ENCODE measurements at places on chromosomes 16 and 17.

DNA sequence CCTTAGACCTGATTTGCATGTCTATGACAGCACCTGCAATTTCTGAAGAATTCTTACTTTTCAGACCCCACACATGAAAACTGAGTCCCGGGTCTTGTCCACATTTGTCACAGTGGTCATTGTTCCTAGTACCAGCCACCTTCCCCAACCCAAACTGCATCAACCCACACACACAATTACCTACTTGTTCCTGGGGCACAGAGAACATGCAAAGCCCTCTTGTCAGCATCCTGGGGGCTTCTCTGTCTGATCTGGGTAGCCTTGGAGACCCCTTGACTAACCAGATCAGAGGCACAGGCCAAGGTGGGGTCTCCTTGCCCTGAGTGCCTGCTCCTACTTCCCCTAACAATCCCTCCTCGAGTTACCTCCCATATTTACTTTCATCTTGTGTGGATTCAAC is 36.7 kb upstream of the PIK3R6 start:
- DNase-seq, result no peak

GRCh38 chr17:59296190-59296589 is 35.3 kb upstream of the YPEL2 start:
- DNase-seq, result no peak

- DNase-seq, result no peak
These were observed 544 bp downstream of the CCP110 start for GRCh38 chr16:19524356-19524615.

DNA sequence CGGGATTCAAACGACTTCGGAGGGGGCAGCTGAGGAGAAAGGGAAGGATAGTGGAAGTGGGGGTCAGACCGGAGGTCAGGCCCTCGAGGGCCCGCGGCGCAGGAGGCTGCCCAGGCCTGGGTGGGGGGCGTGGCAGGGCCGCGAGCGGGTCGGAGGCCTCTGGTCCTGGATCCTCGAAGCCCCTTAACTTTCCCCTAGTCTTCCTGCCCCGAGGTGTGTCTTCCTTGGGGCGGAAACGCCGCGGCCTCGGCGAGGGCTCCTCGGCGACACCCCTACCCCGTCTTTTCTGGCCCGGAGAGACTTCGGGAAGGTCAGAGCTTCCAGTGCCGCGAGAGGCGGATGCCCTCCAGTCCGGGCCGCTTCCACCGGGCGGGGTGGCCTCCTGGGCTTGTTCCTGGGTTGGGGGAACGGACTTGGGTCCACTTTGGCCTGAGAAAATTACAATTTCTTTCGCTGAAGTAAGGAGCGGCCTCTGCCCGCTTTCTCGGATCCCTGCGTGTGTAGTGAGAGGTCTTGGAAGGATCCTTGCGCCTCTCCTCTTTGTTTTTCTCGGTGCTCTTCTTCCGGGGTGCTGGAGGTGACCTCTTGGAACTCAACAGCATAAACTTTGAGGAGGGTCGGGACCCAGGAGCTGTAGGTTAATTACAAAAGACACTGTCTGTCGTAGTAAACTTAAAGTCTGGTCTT is 491 bp downstream of the IST1 start:
- no peak for DNase-seq

GRCh38 chr17:44363613-44364159 is at the start of gene FAM171A2:
Gene FAM171A2 (minus strand): TSS chr17:44363853. CDS start chr17:44363714, 139 bp downstream.
- DNase-seq, result peak; percentile 43

- DNase-seq, result no peak
These were observed 80.9 kb downstream of the PARN start for GRCh38 chr16:14548933-14549788.

DNA sequence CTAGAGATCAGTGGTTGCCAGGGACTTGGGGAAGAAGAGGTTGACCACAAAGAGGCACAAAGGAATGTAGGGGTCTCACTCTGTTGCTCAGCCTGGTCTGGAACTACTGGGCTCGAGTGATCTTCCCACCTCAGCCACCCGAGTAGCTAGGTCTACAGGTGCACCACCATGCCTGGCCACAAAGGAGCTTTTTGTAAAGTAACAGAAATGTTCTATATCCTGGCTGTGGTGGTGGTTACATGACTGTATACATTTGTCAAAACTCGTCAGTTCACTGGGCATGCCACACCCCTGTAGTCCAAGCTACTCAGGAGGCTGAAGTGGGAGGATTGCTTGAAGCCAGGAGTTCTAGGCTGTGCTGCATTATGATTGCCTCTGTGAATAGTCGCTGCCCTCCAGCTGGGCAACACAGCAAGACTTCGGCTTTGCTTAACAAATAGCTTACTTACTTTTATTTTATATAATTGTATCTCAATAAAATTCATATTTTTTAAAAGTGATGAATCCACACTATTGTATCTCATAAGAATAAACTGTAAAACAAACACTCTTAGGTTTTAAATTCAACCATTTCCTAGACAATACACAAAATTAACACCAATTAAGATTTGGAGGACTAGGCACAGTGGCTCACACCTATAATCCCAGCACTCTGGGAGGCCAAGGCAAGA is 5.0 kb downstream of the SKA2 start:
- DNase-seq, result no peak

DNA sequence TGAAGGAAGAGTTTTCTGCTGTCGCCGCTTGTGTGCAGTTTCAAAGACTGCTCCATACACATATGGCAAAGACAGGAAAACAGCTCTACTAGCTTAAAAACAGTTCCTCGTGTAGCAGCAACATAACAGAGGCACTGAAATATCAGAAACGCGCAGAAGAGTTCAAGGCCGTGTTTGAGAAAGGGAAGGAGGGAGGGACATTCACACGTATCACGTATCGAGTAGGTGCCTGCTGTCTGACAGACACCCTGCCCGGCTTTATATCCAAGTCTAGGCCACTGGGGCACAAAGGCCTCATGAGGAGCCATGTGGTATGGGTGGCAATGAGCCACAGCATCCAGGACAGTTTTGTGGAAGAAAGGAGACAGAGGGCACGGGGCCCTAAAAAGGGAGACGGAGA is 50.3 kb downstream of the PLXDC1 start:
- DNase-seq, result no peak

DNA sequence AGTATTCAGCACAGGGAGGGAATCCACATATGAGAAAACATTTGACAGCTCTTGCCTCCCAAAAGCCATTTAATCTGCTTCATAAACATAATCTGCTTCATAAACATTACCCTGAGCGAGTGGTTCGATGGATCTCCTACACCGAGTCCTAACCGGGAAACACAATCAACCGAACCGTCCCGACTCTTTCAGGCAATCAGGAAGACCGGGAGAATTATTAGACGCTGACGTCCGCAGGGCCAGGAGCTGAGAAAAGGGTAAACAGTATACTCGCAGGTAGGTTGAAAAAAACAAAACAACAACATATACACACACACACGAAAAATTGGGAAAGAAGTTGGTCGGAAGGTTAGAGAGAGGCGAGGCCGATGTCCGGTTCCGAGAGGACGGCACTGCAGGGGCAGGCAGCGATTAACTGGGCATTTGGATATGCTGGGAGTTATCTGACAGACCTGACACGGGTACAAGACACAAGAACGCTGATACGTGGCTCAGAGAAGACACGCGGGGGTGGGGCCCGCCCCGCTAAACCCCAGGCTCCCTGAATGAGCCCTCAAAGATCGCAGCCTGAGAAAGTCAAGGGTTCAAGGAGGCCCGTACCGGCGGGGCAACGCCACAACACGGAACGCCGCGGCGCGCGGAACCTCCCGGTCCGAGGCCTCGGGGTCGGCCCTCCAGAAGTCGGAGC is 585 bp downstream of the AP1G1 start:
- peak; percentile 21 for DNase-seq

DNA sequence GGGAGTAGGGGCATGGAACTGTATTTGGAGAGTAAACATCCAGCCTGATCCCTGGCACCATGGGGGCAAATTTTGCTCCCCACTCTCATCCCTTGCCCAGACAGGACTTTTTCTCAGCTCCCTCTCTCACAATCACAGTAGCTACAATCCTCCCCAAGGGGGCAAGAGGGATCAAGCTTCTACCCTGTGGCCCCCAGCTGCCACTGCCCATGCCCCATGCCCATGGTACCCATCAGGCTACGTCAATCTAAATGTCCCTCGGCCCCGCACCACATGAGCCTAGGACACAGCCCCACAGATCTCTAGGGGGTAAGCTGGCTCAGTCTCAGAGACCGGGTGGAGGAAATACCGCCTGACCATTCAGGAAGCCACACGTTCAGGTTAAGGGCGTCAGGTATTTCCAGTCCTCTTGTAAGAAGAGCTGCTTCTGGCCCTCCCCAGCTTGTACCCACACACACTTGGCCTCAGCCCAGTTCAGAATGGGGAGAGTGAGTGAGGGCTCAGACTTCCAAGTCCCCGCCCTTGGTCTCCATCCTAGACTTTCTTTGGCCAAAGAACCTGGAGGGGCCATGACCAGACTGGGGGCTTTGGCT is 1.8 kb downstream of the CACNB1 start:
- no peak for DNase-seq

DNA sequence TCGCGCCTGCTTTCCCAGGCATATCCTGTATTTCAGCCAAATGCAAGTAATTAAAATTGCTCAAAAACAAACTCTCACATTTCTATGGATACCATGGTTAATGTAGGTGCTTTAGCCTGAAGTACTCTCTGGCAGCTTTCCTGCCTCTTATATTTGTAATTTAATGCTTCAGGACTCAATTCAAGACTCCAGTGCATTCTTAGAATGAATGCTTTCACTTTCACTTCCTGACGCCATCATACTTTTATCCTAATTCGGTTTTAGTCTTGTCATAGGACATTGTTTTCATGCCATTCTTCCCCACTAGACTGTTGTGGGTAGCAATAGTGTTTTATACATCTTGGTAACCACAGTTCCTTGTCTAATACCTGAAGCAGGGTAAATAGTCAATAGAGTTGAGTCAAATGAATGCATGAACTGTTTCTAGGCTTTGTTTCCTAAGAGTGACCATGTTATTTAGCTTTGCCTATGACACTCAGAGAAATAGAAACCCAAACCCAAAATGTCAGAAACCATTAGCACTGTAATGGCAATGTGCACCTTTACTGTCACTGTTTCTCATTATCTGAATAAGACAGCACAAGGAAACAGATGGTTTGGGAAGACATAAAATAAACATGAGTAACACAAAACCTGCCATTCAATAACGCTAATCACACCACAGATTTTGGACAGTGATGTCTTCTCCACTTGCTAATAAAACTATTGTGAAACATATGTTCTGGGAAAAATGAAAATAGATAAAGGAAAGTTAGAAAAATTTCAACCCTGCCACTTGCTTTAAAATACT is 705.5 kb downstream of the CDH11 start:
- no peak for DNase-seq

- no peak for DNase-seq
These were observed 73.2 kb upstream of the MRTFB start for GRCh38 chr16:13997933-13998332.

DNA sequence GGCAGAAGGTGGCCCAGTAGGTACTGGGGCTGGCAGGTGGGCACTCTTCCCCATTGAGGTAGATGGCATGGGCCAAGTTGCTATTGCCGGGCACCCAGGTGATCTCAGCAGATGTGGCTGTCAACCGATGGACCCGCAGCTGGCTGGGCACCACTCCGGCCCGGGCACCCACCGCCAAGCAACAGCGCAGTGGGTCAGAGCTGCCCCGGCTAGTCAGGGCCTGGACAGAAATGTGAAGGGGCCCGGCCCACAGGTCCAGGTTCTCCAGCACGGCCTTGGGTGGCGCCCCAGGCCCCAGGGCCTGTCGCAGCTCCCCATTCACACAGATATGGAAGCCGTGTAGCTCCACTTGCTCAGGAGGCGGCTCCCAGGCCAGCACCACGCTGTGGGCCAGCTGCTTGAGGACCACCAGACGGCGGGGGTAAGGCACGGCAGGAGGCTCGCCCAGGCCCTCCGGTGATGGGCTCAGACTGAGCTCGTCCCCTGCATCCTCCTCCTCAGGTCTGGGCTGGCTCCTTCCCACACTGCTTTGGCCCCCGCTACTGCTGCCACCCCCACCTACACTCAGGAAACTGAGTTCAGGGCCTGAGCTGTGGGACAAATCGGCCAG is 16.5 kb downstream of the TSPOAP1 start:
- no peak for DNase-seq

GRCh38 chr17:65220732-65221131 is 83.6 kb downstream of the RGS9 start:
- no peak for DNase-seq

DNA sequence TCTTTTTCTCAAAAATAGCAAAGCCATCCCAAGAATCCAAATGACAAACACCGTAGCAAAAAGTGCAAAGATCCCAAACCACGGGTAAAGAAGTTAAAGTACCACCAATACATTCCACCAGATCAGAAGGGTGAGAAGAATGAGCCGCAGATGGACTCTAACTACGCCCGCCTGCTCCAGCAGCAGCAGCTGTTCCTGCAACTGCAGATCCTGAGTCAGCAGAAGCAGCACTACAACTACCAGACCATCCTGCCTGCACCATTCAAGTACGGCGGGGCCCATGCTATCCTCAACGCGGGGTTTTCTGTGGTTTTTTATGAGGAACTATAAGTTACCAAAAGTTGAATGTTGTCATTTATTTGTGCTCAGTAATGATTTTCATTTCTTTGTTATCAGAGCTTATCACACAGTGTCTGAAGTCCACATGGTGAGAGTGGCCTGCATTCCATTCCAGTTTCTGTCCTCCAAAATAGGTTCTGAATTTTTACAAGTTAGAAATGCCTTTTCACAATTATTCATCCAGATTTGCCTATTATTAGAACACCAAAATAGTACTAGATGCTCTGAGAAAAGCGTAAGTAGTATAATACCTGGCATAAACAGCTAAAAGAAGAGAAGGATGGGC is 169.2 kb downstream of the MRTFB start:
- no peak for DNase-seq

GRCh38 chr17:77611791-77612502 is 346.6 kb upstream of the TNRC6C start:
- DNase-seq, result no peak

GRCh38 chr16:84810518-84811273 is 9.1 kb upstream of the CRISPLD2 start:
- no peak for DNase-seq

- no peak for DNase-seq
These were observed 13.9 kb upstream of the KDM8 start for GRCh38 chr16:27189335-27189972.

DNA sequence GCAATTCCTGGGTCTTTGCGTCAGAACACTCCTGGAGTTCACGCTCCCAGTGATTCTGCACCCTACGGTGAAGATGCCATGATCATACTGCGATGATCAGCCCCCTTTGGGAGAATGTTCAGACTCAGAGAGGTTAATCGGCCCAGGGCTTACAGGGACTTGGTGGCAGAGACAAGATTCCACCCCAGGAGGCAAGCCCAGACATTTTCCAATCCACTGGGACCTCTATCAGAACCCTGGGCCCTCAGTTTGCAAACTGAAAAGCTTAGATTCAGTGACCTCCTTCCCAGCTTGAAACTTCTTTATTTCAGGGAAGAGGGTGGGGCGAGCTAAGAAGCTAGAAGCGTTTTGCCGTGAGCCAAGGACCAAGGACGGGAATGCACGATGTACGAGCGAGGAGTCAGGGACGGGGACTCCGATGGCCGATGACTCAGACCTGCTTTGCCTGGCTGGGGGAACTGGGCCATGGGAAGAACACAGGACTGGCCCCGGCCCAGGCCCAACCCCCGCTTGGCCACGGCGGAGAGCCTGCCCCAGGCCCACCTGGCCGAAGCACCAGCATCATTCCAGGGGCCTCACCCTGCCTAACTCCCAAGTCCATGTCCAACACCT is 34.7 kb downstream of the SOCS3 start:
- no peak for DNase-seq

- DNase-seq, result no peak
These were observed 3.0 kb downstream of the ICAM2 start for GRCh38 chr17:64017381-64017980.

GRCh38 chr16:85917012-85917411 is 18.1 kb downstream of the IRF8 start:
- DNase-seq, result no peak

GRCh38 chr16:57285379-57285778 is 907 bp upstream of the PLLP start:
- DNase-seq, result no peak

- peak; percentile 14 for DNase-seq
These were observed 421 bp downstream of the STAT3 start for GRCh38 chr17:42387661-42388380.

Data from activated gamma-delta T cell treated with anti-CD3 and anti-CD28 coated beads, Interleukin-2, amount 50 U/mL, for 16 hours (primary cell).